ENCODE measurements at places on chromosomes 11 and 22.
A peak's percentile ranks its signal among the peaks of the same experiment; 100 is the strongest.

GRCh38 chr22:41222846-41223507 lies 17.8 kb downstream of the CHADL start:
- DNase-seq, result no peak

DNA sequence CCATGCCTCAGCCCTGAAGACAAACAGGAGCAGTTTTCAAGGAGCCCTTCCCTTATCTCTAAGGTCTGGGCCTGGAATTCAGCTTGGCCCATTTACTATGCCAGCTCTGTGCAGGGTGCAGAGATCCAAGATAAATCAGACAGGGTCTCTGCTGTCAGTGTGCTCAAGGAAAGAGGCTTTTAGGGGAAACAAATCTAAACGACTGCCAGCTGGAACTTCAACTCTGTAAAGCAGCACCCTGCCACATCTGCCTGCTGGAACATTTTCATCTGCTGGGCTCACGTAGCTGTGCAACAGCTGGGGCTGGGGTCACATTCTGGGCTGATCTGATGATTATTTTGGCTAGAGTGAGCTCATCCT lies 19.8 kb upstream of the EHF start:
- no peak for DNase-seq

- no peak for DNase-seq
Measured at GRCh38 chr22:28927630-28928029, 44.3 kb downstream of the ZNRF3 start.

- no peak for DNase-seq
Measured at GRCh38 chr22:17232406-17232805, 13.2 kb upstream of the ADA2 start.

- DNase-seq, result no peak
Measured at GRCh38 chr11:44747316-44747715, 20.6 kb downstream of the TSPAN18 start.

DNA sequence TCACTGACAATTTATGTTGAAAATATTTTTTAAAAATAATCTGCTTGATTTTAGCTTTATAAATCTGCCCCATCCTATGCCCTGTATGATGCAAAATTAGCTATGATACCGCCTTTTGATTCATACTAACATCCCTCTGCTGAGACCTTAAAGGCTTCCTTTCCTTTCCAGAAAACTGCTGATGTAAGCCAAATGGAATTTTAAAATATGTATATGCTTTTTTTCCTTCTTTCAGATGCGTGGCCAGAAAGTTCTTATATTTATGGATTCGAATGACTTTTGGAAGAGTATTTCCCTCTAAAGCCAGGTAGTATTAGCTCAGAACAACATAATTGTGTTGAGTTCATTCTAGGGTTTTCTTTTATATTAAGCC lies 34.5 kb downstream of the SFI1 start:
- no peak for DNase-seq

DNA sequence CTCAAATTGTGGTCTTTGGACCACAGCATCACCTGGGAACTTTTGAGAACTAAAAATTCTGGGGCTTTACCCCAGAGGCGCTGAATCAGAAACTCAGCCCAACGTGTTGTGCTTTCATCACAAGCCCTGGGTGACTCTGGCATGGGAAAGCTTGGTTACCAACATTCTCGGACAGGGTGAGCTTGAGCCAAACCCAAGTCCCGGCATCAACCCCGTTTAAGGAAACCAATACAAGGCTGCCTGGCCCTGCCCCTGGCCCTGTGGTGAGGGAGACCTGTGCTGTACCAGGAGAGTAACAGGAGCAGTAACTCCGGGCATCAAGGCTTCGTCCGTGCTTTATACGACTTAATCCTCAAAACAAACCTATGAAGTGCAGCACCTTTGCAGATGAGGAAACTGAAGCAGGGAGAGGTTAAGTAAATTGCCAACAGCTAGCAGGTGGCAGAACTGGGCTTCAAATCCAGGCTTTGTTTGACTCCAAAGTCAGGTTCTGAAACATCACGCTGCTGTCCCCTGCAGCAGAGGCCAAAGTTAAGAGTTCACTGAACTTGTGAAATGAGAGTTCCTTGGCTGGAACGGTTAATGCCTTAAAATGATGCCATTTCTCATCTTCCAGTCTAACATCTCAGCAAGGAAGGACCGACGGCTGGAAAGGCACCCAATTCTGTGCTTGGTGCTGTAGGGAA lies 64.1 kb upstream of the BID start:
- no peak for DNase-seq

DNA sequence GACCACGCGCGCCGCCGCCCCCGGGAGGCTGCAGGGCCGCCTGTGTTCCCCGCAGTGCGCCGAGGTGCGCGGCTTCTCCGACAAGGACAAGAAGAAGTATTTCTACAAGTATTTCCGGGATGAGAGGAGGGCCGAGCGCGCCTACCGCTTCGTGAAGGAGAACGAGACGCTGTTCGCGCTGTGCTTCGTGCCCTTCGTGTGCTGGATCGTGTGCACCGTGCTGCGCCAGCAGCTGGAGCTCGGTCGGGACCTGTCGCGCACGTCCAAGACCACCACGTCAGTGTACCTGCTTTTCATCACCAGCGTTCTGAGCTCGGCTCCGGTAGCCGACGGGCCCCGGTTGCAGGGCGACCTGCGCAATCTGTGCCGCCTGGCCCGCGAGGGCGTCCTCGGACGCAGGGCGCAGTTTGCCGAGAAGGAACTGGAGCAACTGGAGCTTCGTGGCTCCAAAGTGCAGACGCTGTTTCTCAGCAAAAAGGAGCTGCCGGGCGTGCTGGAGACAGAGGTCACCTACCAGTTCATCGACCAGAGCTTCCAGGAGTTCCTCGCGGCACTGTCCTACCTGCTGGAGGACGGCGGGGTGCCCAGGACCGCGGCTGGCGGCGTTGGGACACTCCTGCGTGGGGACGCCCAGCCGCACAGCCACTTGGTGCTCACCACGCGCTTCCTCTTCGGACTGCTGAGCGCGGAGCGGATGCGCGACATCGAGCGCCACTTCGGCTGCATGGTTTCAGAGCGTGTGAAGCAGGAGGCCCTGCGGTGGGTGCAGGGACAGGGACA lies 2.7 kb downstream of the NLRP6 start:
- no peak for DNase-seq

DNA sequence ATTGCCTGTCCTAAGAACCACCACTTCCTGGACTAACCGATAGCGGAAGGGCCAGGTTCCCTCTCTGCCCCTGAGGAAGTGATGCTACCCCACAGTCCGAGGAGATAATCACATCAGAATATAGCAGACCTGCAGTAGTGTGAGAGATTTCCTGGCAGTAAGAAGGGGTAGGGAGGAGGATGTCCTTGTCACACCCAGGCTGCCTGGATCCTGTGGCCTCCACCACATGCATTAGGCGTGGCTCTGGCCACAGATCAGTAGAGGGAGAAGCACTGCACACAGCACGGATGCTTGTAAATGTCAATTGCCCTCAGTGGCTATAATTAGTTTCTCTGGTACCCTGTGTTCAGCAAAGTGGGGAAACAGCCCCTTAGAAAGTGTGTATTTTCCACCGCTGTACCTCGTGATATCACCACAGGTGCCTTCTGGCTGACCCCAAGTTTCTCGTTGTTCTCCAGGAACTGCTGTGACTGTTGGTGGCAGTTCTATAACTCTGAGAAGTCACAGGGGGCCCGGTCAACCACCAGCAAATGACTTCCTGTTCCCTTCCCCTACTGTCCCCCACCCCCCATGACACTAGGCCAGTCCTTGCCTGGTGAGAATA lies 61.8 kb downstream of the UBASH3B start:
- DNase-seq, result peak; percentile 51

DNA sequence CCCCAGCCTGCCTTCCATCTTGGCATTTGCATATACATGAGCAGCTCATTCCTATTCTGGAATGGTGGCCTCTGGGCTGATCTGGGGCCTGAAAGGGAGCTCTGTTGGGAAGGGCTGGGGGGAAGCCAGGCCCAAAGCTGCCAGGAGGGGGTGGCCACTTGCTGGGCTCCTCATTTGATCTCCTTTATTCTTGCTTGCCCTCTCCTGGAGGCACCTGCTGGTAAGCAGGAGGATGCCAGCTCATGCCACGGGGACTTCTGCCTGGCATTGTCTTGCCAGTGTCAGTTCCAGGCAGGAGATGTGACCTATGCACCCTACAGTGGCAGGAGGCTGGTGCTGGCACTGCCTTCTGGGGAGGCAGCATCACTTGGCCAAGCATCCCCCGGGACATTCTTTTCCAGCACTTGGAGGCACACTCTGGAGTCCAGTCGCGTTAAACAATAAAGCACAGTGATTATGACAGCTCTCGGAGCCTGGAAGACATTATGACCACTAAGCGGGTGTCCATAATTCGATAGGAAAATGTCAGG lies 128.3 kb downstream of the NTM start:
- DNase-seq, result no peak

- no peak for DNase-seq
Measured at GRCh38 chr11:97290464-97291041, 900.7 kb downstream of the JRKL start.

- DNase-seq, result no peak
Measured at GRCh38 chr11:47270331-47271271, 668 bp downstream of the MADD start.

DNA sequence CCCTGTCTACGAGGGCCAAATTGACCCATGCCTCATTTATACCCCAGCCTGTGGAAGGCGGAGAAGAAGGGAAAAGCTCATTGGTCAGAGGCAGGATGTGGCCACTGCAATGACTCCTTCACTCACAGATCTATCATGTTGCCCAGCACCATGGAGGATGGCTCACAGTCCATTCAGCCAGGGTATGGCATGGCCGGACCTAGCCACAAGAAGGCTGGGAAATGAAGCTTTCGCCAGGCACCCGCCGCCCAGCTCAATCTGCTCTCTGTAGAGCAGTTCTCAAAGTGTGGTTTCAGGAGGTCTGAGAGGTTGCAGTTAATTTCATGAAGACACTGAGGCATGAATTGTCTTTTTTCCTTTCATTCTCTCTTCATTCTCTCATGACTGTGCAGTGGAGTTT lies 40.6 kb upstream of the LINC01488 start:
- no peak for DNase-seq

- no peak for DNase-seq
Measured at GRCh38 chr11:109728056-109728455, 306.1 kb downstream of the C11orf87 start.

- DNase-seq, result peak; percentile 99
Measured at GRCh38 chr11:73760679-73761402, at the start of gene RAB6A. Gene RAB6A (minus strand): TSS chr11:73761074. CDS start chr11:73760635, 439 bp downstream.

DNA sequence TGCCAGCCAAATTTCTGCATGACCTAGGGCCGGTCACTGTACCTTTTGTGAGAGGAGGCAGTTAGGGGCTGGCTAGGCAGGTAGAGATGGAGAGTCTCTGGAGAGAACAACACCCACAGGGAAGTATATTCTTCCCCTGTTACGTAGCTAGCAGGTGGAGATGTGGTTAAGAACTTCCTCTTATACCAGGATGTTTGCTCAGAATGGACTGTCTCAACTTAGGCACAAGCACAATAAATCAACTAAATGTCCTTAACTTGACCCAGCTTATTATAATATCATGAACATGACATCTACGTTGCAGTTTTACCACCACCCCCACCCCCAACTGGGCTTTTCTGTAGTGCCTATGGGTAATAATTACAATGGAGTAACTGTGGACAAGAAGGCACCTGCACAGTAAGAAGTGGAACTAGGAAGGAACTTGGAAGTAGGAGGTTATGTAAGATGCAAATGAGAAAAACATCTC lies 60.7 kb upstream of the MPEG1 start:
- DNase-seq, result no peak

GRCh38 chr11:78533399-78533798 lies 41.3 kb downstream of the NARS2 start:
- no peak for DNase-seq

DNA sequence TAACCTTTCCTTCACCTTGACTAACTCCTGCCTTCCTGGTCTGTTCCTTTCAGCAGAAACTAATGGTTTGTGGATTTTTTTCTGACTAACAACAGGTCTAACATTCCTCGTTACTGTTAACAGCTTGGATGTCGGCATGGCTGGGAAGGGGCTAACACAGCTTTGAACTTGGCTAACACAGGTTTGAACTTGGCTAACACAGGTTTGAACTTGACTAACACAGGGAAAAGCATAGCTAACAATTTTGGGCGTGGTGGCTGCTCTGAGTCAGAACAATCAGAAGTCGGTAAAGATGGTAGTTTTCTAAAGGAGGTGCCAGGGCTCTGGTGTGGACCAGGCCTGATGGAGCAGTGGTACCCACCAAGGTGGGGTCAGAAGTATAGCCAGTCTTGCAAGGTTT lies 16.1 kb downstream of the MIAT start:
- no peak for DNase-seq

- DNase-seq, result no peak
Measured at GRCh38 chr22:39748877-39749276, 144.7 kb downstream of the ENTHD1 start.

DNA sequence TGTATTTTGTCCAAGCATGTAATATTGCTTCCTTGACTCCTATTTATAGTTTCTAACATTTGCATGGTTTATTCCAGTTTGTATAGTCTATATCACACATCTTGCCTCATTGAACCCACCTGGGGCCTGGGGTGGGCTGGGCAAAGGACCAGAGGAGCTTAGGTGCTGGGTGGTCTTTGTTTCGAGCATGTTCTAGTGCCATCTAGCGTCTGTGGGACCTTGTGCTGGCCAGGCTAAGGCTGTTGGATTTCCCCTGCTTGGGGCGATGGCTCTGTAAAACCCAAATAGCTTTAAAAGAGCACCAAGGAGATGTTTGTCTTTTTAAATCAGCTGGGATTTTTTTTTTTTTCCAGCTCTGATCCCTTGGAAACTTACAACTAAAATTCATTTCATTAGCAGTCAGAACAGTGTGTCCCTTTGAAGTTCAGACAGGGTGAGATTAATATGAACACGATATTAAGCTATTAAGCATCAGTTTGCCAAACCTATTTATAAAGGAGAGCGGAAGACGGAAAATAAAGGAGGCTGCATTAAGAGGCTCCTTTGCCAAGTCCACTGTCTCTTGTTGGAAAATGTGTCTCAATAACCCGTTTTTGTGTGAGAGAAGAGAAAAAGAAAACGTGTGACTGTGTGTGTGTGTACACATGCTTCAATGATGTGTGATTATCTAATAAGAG lies 157.4 kb downstream of the COMMD9 start:
- DNase-seq, result no peak

GRCh38 chr11:8095806-8096522 lies 15.0 kb downstream of the TUB start:
- DNase-seq, result no peak

GRCh38 chr11:10405865-10406592 lies 49.0 kb upstream of the AMPD3 start:
- peak; percentile 38 for DNase-seq

- no peak for DNase-seq
Measured at GRCh38 chr11:128053981-128054931, 533.1 kb downstream of the ETS1 start.

GRCh38 chr11:132043714-132044113 lies 673.3 kb downstream of the NTM start:
- DNase-seq, result no peak

GRCh38 chr11:68263444-68264035 lies 8.2 kb downstream of the C11orf24 start:
- no peak for DNase-seq

DNA sequence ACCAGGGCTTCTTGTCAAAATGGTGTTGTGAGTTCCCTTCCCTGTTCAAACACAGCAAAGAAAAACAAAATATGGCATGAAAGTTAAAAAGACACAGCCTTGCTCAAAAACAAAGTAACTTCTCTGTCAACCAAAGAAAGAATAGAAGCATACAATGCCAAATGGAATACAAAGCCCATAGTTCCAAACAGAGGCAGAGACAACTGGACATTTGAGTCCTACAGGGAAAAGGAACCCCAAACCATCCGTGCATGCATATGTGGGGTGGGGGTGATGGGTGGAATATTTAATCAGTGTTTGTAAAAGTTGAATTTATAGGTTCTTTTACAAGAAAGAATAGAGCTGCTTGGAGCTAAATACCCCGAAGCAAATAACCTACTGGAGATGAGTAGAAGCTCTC lies 218.7 kb downstream of the FAM76B start:
- DNase-seq, result no peak
